Stimulated activated CD4-positive, alpha-beta T cell treated with anti-CD3 and anti-CD28 coated beads, Interleukin-15, amount 100 ng/mL, for 1 hour (primary cell): ENCODE measurements at places on chromosomes 11 and 22.
A peak's percentile ranks its signal among the peaks of the same experiment; 100 is the strongest.

DNA sequence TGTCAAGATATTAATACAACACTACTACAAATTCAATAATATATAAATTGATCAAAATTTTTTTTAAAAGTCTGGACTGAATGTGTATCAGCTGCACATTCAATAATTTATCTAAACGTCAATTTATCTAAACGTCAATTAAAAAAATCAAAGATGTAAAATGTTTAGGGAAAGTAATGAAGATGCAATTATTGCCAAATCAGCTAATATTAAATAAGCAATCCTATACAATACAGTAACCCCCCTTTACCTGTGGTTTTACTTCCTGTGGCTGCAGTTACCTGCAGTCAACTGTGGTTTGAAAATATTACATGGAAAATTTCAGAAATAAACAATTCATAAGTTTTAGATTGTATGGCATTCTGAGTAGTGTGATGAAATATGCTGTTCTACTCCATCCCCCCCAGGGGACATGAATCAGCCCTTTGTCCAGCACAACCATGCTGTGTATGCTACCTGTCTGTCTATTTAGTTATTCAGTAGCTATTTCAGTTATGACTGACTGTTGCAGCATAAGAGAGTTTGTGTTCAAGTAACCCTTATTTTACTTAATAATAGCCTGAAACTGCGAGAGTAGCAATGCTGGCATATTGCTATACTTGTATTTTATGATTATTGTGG, 72.2 kb downstream of the CWF19L2 start:
- no peak for DNase-seq

GRCh38 chr22:49953027-49953679, 7.4 kb upstream of the PIM3 start:
- no peak for DNase-seq

DNA sequence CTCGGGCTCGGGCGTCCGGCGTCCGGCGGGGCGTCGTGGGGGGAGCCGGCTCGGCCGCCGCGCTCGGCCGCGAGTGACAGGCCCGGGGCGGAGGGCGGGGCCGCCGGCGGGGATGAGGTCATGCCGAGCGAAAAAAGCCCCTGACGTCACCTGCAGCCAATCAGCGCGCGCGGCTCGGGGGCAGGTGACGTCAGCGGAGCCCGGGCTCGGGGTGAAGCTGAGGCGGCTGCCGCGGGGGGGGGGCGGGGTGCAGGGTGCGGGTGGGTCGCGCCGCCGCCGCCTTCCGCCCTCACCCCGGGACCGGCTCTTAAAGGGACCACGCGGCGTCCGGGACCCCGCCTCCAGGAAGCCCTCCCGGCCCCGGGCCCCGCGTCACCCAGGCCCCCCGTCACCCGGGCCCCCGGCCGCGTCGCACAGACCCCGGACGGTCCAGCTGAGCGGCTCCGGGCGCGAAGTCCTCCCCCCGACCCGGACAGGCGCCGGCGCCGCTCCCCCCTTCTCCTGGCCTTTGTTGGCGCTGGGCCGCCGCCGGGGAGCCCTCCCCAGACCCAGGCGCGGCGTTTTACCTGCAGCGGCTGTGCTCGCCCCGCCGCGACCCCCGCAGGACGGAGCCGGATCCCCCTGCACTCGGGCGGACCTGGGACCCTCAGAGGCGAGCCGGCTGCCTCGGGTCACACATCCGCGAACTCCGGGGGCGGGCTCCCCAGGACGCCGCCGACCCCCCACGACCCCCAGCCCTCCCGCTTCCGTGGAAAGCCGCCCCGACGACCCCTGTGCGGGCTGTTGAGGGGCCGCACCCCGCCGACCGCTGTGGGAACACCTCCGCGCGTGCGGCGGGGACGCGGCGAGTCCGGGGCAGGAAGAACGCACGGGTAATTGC, at the start of gene DUSP8:
Gene DUSP8, minus strand, starts transcription at position 75 of the 880 bp plus-strand sequence. CDS start 6,445 bp downstream, outside the sequence.
- peak; percentile 90 for DNase-seq

DNA sequence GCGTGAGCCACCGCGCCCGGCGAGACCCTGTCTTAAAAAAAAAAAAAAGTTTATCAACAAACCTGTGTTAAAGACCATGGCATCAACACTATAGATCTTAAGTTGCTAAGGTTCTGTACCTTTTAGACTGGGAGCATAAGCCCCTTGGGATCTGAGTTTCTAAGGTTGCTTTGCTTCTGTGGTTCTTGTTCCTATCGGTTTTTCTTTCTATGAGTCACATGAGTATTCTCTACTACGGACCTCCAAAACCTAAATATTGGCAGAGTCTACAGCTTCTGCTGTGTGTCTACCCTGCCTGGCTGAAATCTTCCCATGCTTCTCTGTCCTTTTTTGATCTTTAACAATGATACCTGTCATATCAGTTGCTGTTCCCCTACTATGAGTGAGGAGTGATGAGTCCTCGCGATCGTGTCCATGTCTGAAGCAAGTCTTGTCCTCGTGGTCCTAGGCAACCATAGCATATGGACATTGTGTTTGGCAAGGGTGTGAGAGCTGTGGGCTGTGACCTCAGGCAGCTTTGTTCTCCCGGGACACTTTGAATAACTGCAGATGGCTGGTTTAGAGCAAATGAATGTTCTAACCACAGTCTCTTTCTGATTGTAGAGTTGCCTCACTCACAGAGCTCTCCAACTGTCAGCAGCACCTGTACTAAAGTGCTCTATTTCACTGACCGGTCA, 9.0 kb upstream of the DLAT start:
- no peak for DNase-seq

DNA sequence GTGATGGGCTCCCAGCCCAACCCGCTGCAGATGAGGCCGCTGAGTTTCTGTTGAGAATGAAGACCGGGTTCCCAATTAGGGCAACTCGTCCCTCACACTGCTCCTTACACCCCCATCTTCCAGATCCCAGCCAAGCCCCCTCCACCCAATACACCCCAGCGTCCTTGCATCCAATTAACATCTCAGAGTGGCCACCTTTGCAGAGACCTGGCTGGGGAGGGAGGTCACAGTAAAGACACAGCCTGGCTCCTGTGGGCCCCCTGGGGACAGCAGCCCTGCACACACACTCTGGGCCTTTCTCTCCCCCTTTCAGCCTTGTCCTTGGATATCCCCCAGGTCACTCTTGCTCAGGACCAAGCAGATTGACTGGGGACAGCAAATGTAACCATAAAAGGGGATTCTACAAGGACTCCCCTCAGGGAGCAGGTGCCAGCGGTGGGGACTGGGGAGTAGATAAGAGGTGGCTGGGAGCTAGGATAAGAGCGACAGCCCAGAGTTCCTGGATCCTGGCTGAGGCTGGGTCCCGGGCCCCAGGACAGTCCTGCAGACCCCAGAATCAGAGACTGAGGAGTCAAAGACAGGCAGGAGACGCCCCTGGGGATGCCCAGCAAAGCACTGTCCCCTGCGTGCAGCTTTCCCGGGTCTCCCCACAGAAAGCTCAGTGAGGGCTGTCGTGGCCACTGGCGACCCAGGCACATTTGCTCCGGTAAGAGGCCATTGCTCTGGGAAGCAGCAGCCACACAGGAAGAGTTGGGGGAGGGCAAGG, 8.4 kb downstream of the APOBEC3A start:
- no peak for DNase-seq

DNA sequence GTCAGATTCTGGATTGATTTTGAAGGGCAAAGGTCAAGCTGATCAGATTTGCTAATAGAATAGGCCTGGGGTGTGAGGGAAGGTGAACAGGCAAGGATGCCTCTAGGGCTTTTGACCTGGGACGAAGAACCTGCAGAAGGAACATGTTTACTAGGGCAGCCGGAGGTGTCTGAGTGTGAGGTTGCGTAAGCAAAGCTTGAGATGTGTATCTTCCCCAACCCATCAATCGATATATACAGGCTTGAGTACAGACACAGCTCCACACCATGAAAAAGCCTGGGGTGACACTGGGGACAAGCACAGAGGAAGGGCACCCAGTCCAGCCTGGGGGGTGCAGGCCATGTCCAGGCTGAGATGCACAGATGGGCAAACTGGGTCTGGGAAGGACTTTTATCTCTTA, 1.1 kb downstream of the LHFPL7 start:
- DNase-seq = no peak

- no peak for DNase-seq
Observed at GRCh38 chr11:100719362-100719761, 32.3 kb downstream of the ARHGAP42 start.

DNA sequence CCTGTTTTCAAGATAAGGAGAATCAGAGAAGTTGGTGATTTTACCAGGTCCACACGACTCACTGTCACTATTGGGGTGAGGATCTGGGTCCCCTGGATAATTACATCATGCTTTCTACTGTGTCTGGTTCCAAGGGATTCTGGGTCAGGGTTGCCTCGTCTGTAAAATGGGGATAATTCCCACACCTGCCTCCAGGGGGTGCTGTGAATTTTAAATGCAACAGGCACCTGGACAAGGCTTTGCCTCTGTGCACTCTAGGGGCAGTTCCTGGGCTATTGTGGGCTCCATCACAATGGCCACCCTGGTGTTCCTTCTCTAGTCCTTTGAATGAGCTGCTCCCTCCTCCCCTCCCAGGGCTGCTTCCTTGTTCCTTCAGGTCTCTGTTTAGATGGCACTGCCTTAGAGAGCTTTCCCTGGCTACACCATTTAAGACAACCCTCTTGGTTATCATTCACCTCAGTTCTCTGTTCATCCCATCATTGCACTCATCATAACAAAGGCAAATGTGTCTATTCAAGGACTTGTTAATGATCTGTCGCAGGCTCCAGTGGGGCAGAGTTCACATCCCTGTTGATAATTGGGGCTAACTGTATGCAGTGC, 178.6 kb downstream of the MIAT start:
- no peak for DNase-seq

- no peak for DNase-seq
Observed at GRCh38 chr11:42311514-42311913, 852.1 kb upstream of the LRRC4C start.

GRCh38 chr11:3158821-3159220, 6.3 kb downstream of the OSBPL5 start:
- no peak for DNase-seq

DNA sequence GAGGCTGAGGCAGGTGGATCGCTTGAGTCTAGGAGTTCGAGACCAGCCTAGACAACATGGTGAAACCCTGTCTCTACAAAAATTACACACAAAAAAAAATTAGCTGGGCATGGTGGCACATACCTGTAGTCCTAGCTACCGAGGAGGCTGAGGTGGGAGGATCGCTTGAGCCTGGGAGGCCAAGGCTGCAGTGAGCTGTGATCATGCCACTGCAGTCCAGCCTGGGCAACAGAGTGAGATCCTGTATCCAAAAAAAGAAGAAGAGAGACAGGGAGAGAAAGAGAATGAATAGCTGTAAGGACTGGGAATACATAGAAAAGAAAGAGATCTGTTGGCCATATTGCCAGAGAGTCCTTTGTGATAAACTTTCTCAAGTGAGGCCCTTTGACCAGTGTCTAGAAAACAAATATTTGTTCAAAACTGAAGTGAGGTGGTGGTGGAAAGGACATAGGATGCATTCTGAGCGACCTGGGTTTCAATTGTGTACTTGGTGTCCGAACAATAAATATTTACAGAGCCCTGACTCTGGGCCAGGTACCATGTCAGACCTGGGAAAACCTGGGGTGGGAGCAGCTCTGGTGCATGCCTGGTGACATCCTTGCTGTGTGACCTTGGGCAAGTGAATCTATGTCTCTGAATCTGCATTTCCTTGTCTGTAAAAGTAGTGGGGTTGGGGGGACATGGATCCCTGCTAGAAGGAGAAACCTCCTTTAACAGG, 89.6 kb upstream of the CRYBB3 start:
- DNase-seq = no peak

- DNase-seq = no peak
Observed at GRCh38 chr11:119092880-119093842, 8.5 kb downstream of the HMBS start.

GRCh38 chr11:71181566-71181965, 70.8 kb downstream of the SHANK2 start:
- DNase-seq = no peak

DNA sequence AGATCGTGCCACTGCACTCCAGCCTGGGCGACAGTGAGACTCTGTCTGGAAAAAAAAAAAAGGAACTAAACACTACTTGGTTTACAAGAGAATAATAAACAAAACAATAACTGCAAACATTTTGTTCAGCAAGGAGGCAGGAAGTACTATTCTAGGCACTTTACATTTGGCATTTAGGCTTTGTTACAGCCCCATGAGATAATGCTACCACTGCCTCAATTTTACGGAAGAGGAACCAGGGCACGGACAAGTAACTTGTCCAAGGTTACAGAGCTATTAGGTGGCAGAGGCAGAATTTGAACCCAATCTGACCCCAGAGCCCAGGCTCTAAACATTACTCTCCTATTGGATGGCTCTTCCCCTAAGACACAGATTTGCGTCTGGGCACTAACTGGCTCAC, 108.7 kb upstream of the AKIP1 start:
- no peak for DNase-seq

GRCh38 chr11:125593114-125593820, 615 bp downstream of the STT3A start:
- no peak for DNase-seq

GRCh38 chr11:111734101-111734953, 31.9 kb downstream of the PPP2R1B start:
- no peak for DNase-seq

DNA sequence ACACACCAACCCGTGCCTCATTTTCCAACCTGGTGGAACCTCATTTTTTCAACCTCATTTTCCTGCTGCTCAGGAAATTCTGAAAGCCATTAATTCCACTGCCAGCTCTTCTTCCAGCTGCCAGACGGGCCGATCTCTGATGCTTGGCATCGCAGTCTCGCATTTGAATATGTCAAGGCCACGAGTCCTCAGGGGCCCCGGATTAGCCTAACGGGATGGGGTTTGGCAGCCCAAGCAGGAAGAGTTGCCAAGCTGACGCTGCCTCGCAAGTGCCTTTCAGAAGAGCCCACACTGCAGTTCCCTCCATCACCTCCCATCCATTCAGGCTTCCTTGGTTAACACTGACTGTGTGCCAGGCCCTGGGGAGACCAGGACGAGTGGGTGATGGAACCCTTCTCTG, 8.7 kb downstream of the RASD2 start:
- no peak for DNase-seq

DNA sequence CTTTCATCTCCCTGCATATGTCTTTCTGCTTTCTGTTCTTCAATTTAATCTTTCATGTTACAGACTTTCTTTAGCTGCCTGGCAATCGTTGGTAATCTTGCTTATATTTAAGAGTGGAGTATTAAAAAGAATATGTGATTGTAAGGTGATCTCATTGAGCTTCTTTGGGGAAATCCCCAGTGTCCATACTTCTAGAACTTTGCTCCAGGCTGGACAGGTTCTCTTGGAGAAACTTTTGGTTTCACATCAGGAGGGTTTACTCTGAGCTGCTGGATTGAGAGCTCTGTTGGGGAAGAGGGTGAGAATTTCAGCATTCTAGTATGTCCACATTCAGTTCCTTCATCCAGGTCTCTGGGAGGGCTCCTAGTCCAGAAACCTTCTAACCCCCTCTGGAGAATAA, 16.1 kb downstream of the LRRC75B start:
- no peak for DNase-seq

DNA sequence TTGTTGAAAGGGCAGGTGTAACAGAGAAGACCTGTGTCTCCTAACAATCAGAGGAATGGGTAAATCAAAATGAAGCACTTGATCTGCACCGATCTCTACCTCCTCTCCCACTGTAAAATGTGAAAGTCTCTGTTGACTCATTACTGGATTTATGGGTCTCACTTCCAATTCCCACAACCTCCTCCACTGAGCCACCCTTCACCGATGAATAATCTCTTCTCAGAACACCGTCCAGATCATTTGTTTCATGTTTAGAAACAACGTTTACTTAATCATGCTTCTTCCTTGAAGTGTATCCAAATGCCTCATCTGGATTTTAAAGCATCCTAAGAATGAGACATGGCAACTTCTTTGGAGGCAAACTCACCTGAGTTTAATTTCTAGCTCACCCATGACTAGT, 643.6 kb downstream of the ETS1 start:
- DNase-seq = no peak

GRCh38 chr11:60111793-60112192, 23.3 kb downstream of the MS4A2 start:
- no peak for DNase-seq
